ENCODE measurements at places on chromosomes 6 and 20.

DNA sequence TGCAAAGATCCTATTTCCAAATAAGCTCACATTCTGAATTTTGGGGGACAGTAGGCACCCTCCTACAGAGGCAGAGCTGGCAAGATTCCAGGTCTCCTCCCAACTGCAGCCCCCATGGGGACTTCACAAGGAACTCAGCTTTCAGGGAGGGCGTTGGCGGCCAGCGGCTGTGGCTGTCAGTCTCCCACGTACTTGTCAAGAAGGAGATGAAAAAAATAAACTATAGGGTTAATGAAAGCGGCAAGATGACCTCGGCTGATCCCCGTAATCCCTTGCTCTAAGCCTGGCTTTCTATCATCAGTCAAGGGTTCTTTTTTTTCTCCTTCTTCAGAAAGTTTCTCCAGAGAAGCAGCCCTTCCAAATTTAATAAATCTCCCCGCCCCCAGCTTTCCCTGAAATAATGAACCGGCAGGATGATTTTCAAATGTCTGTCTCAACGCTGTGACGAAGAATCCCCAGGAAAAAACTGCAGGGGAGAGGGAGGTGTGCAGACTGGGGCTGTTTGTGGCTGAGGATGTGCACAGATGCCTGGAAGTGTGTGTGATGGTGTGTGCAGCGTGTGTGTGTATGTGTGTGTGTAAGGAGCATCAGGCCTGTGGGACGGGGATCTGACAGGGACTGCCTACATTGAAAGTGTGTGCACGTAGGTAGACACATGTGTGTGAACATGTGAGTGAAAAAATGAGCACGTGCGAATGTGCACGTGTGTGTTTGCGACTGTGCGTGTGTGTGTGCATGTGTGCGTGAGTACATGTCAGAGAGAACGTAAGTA is 78.7 kb downstream of the SLC2A10 start:
- no peak for DNase-seq

GRCh38 chr6:105819745-105820144 is 266.4 kb upstream of the PRDM1 start:
- no peak for DNase-seq

DNA sequence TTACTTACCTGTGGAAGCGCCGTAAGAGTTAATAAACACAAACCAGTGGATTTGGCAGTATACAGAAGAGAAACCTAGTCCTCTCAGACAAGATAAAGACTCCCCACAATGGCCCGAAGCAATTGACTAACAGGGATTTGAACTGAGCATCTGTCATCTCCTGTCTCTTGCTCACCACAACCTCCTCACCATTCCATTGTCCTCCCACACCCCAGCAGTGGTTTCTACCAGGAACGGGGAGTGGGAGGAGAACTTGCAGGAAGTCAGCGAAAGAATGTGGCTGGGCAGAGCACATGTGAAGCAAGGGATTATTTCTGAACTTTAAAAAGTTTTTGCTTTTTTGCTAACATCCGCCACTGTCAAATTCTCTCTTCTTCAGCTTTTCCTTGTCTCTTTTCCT is 24.6 kb upstream of the TAAR1 start:
- no peak for DNase-seq

GRCh38 chr20:9399322-9399721 is 115.1 kb upstream of the LAMP5 start:
- DNase-seq = no peak

- DNase-seq = peak; percentile 46
Measured at GRCh38 chr6:35687658-35688604, 784 bp downstream of the FKBP5 start.

GRCh38 chr6:140360651-140361050 is 986.2 kb upstream of the CITED2 start:
- DNase-seq = no peak

- DNase-seq = no peak
Measured at GRCh38 chr6:97687916-97688315, 404.9 kb upstream of the MMS22L start.

GRCh38 chr6:94041945-94042709 is 622.8 kb upstream of the EPHA7 start:
- no peak for DNase-seq

- DNase-seq = no peak
Measured at GRCh38 chr6:2213086-2213485, 32.3 kb downstream of the GMDS start.

DNA sequence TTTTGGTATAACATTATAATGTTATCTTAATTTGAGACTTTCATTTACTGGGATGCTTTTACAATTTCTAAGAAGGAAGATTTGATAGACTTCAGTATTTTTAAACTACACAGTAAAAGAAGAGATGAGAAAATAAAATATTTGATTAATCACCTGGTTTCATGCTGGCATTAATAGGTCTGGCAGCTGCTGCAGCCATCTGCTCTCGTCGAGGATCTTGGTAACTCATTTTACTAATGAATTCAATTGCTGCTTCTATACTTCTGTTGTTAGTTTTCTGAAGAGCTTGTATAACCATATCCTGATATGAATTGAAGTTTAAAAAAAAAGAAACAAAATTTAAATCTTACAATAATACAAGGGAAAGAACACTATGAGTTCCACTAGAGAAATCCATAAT is 23.0 kb downstream of the LATS1 start:
- no peak for DNase-seq

GRCh38 chr6:81822568-81822967 is 70.1 kb upstream of the TENT5A start:
- DNase-seq = no peak

GRCh38 chr20:8795404-8795803 is 273.5 kb upstream of the PLCB4 start:
- no peak for DNase-seq

GRCh38 chr20:63877755-63878470 is 12.8 kb downstream of the TPD52L2 start:
- no peak for DNase-seq

- no peak for DNase-seq
Measured at GRCh38 chr20:51221103-51221502, 198.2 kb upstream of the KCNG1 start.

Data from activated T-cell treated with anti-CD3 and anti-CD28 coated beads, Interleukin-2, amount 50 U/mL, for 4 hours (primary cell).